ENCODE measurements at places on chromosomes 5 and 9.

GRCh38 chr5:94422812-94423211, 195.6 kb downstream of the KIAA0825 start:
- DNase-seq: peak; percentile 33

GRCh38 chr5:96316017-96316416, 117.0 kb downstream of the PCSK1 start:
- no peak for DNase-seq

GRCh38 chr5:178295589-178295988, 63.0 kb upstream of the PHYKPL start:
- no peak for DNase-seq

GRCh38 chr5:151122828-151123227, 34.8 kb downstream of the ANXA6 start:
- DNase-seq: no peak

- DNase-seq: no peak
Measured at GRCh38 chr5:164663198-164663989, 1158.0 kb downstream of the MAT2B start.

DNA sequence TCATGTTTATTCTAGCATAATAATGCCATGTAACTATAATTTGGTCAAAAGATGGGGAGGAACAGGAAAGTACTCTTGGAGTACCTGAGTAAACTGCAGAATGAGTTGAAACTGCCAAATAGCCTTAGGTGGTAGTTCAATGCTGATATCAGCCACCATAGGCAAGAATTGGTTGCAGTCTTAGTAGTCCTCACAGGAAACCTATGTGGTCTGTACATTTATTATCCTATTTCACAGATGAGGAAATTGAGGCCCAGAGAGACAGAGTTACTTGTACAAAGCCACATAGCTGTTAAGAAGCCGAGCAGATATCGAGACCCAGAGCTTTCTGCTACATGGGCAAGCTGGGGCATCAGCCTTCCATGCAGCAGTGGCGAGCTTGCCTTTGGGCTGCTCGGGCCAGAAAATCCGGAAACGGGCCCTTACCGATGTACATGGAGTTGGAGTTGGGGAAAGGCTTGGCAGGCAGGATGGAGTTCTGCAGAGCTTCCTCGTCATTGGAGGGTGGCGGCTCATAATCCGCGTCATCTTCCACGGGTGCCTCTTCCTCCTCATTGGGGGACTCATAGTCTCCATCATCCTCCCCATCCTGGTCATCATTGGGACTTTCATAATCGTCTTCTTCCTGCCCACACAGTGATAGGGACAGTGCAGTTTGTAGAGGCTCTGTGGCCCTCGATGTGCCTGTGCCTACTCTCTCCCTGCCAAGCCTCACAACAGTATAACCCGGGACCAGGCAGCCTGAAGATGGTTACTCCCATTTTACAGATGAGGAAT, 27.1 kb downstream of the LCP2 start:
- no peak for DNase-seq

DNA sequence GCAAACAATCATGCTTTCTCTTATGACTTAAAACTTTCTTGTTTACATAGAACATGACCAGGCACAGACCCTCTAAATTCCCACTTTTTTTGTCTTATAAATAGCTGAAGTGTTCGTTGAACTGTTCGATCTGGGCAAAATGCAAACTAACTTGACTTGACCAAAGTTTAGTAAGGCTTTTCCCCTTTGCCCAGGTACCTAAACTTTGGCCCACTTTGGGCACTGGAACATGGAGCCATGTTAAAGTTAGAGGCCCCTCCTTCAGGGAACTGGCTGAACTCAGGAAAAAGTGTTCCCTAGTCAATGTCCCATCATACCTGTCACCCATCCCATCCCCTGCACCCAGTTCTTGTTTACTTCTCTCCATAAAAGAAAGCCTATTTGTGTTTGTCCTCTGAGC, 9.4 kb upstream of the AMACR start:
- no peak for DNase-seq

DNA sequence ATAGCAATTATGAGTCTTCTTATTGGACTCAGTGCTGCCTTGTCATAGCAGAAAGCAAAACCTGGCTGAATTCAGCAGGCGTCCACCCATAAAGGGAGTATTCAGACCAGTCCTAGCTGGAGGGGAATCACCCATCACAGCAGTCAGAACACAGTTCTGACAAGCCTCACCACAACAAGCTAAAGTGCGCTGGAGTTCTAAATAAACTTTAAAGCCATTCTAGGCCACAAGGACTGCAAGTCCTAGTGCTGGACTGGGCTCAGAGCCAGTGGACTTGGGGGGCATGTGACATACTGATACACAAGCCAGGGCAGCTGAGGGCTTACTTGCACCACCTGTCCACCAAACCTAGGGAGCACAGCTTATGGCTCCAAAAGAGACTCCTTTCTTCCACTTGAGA, 115.3 kb upstream of the PCSK5 start:
- no peak for DNase-seq

Measured in fibroblast of skin of back (primary cell).